Adipocyte (in vitro differentiated cells): ENCODE measurements at places on chromosomes 1 and 21.

DNA sequence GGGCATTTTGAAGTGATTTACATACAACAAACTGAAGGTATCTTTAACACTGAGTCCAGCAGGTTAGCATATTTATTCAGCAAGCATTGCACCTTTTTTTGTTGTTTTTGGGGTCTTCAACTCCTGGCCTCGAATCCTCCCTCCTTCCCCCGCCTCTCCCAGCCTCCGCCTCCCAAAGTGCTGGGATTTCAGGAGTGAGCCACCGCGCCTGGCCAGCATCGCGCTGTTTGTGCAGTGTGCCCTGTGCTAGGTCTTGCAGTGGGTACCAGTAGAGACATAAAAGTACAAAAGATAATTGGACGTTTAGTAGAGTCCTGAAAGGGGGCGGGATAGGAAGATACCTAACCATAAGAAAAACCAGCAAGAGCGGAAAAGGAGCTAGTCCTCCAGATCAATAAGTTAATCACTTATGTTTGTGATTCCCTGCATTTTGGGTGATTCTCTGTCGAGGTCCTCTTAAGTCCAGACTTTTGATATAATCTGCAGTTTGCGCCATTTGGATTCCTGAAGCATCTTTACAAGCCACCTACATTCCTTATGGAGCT is 111.8 kb downstream of the OSBPL9 start:
- DNase-seq, result no peak

DNA sequence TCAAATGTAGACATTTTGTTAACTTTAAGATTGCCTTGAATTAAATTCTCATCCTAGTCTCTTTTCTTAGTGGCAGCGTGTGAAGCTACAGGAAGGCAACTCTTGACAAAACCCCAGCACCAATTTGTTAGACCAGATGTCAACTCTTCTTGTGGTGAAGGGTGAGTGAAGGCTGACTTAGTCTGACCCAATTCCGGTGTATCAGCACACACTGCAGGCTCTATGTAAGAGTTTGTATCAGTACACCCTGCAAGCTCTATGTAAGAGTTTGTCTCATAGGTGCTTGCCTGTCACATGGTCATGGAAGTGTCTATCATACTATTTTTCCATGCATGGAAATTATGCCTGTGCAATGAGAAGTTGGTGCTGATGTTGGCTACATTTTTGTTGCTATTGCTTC is 16.8 kb downstream of the CR2 start:
- DNase-seq, result no peak

DNA sequence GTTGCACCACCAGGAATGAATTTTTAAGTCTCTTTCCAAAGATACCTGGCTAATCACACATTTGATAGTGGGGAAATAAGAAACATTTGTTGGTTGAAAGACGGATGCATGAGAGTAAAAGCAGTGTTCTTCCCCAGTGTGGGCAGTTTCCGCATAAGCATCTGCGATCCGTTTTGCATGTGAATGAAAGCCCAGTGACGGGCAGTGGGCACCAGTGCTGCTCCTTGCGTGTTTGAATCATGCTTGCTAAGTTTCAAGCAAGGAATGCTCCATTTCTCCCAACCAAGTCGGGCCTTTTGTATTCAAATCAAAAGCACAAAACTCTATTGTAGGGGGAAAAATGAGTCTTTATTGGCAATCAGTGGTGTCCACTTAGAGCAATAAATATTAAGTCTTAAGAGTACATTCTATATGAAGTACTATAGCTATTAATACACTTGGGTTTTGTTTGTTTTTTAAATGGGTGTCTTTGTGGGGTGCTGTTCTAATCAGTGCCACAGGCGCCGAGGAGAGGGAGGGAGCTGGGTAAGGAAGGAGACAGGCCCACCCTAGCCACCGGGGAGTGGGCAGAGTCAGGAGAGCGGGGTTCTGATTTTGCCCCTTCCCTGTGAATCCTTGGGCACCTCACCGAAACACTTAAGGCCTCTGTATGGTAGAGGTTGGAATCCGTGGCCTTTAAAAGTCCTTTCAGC is 750 bp upstream of the PTGFRN start:
- no peak for DNase-seq

- DNase-seq, result no peak
Observed at GRCh38 chr1:108050911-108051629, 86.1 kb upstream of the VAV3 start.

GRCh38 chr21:20445971-20446370 is 552.2 kb upstream of the NCAM2 start:
- DNase-seq, result no peak
